ENCODE measurements at places on chromosomes 3 and 15.

DNA sequence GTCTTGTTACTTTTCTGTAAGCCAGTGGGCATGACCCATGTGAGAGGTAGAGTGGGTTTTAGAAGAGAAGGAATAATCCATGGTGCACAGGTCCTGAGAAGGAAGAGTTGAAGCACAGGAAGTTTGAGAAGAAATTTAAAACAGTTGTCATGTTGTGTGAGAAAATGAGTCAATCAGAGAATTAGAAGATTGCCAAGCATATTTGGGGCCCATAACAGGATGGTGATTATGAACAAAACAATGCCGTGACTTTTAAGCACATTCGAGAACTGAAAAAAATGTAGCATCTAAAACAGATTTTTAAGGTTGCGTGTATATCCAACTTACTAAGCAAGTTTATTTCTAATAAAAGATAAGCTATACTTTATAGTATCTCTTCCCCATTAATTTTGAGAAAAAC, 198.7 kb downstream of the RORA start:
- no peak for DNase-seq

DNA sequence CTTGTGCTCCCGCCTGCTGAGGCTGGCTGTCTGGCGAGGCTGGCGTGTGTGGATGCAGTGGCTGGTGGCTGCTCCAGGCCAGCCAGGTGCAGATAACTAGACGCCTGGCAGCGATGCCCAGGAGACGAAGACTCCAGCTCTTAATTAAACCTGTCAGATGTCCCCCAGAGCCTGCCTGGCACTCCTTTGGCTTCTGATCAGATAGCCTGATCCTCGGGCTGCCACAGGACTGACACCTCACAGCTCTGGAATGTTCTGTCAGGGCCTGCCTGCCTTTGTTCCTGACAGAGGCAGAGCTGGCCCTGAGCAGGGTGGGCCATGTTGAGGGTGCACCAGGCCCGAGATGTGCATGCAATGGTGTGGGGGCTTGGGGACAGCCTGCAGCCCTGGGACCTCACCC, 36.5 kb downstream of the PLXNA1 start:
- DNase-seq: no peak

- no peak for DNase-seq
These were observed 98.7 kb downstream of the PLCH1 start for GRCh38 chr3:155646128-155646527.

DNA sequence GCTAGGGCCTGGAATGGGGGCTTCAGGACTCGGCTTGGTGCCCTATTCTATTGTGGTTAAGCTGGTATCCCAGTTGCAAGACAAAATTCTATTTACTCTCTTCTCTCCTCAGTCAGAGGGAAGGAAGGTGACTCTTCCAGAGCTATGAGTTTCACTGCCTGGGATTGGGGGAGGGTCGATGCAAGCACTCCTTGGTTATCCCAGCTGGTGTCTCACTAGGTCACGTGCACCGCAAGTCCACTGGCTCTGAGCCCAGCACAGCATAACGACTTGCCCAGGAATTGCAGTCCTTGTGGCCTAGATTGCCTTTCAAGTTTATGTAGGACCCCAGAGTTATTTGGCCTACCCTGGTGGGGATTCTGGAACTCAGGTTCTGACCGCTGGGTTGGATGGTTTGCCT, 958.8 kb downstream of the IGSF11 start:
- no peak for DNase-seq

GRCh38 chr3:71491154-71491752, 92.3 kb downstream of the FOXP1 start:
- DNase-seq: no peak

GRCh38 chr3:160661660-160662059, 15.3 kb upstream of the ARL14 start:
- DNase-seq: no peak

DNA sequence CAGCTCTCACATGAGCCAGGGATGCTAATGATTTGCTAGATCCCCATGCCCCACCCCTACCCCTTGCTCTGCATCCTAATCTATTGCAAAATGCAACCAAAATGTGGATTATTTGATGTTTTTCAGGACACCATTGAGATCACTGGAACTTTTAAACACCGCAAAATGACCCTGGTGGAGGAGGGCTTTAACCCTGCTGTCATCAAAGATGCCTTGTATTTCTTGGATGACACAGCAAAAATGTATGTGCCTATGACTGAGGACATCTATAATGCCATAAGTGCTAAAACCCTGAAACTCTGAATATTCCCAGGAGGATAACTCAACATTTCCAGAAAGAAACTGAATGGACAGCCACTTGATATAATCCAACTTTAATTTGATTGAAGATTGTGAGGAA, 29.7 kb downstream of the HDC start:
- no peak for DNase-seq

GRCh38 chr3:123700791-123701722, 116.2 kb upstream of the HACD2 start:
- DNase-seq: peak; percentile 27

DNA sequence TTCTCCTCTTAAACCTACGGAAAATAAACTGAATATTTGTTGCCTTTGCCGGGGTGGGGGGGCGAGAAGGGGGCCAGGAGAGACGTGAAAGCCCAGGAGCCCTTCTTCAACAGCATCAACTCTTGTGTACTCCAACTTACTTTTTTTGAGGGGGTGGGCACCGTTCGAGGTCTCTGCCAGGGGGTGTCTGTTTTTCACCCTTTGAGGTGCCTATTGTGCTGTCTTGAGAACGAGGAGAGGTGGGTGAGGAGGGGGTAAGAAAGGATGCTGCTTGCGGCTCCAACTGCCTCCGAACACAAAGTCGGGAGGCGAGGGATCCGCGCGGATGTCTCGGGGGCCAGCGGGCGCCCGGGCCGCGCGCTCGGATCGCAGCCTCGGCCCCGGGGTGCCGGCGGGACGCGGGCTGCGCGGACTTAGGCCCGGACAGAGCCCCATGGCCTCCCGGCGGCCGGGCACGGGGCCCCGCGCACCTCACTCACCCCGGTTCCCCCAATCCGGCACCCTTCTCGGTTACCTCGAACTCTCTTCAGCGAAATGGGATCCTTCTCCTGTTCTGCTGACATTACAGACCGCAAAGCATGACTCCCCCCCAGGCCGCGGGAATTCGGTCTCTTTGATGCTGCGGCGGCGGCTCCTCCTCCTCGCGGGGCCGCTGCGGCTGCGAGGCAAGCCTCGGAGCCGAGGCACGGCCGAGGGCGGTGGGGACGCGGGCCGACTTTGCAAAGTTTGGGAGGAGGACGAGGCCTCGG, 650 bp downstream of the PYGO1 start:
- DNase-seq: peak; percentile 31

DNA sequence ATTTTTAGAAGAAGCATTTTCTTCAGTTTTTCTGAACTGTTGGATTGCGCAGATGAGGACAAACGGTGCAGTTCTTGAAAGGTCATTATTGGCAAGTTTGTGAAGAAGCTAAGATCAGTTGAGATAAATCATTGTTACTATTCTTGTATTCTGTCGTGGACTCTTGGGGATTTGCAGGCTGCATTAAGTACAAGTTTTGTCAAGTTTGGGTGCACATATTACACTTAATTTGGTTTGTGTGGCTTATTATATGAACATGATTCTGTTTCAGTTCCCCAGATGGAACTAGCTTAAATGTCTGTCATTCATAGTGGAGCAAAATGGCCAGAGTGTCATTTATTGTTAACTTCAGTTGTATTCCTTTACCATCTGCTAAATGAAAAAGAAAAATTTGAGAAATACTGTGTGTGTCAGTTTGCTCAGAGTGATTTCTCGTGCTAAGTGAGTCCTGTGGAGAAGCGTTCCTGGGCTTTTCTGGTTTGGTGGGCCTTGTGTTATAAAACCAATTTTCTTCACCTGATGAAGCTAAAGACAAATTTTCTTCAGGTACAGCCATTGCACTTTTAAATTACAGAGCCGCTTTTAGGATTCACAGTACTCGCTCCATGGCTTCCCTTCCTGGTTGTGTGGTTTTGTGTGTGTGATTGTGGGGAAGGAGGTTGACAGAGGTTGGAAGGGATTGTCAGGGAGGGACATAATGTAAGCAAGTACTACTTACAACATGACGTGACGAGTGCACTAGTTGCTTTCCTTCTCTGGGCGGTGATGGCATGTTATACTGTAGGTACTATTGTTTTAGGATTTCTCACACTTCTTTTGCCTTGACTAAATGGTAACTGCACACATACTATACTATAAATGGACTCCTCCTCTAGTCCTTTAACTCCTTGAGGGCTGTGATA, 1.7 kb downstream of the AKAP13 start:
- no peak for DNase-seq

GRCh38 chr3:193865339-193865738, 270.6 kb upstream of the HES1 start:
- DNase-seq: no peak

- DNase-seq: no peak
These were observed 51.4 kb downstream of the FLNB start for GRCh38 chr3:58059349-58060321.

- DNase-seq: peak; percentile 69
These were observed 69.3 kb upstream of the CBLB start for GRCh38 chr3:105938101-105938500.

DNA sequence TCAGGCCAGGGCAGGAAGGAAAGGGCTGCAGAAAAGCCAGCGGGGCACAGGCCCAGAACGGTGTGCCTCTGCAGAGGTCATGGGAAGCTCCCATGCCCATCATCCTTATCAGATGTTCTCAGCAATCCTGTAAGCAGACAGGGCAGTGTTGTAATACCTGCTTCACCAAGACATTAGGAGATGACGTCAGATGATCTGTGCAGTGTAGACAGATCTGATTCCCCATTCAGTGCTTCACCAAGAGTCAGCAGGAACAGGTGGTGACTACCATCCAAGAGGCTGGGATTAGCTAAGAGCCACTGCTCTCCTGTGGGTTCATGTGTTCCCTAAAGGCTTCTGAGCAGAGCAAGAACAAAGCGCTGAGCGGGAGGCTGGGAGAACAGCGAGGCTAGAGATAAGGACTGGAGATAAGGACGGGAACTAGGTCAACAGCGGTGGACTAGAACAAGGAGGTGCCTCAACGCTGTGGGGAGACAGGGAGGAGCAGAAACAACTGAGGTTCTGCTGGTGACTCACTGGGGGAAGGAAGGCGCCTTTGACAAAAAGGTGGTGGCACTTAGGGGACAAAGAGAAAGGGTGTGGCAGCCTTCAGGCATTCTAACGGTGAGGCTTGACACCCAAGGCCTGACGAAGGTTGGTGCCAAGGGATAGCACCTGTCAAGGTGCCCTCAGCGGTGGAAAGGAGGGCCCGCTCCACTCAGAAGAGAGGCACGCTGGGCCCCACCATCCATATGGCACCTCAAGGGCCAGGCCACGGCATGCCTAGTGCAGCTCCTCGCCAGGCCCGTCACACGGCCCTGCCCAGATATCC, 28.4 kb downstream of the CCDC12 start:
- no peak for DNase-seq

DNA sequence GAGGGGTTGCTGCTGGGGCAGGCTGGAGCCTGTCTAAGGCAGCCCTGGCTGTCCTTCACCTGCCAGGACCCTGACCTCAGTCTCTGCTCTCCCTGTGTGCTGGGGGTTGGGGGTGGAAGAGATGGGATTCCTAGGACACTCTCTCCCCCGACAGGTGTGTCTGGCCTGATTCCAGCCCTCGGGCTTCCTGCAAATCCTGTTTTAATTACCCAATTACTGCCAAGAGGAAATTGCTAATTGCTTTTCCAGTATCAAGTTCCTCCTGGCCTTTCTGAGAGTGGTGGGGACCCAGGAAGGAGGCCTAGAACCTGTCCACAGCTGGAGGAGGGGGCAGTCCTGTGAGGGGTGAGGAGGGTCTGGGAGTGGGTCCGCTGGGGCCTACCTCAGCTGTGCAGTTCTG, 15.8 kb downstream of the PLXNA1 start:
- peak; percentile 32 for DNase-seq

DNA sequence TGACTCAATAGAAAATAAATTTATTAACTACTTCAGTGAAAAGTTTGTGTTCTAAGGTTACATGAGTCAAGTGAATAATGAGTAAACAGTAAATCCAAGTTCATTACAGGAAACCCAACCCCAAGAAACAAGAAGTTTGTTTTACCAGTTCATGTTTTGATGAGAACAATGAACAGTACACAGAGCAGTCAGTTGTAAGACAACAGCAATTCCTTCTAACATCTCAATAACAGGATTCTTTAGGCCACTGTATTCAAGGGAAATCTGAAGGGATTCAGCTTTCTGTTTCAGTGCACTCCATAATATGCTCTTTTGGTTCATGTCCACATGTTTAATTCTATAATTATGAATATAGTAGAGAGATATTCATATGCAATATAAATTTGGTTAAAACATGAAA, 18.4 kb downstream of the ATR start:
- DNase-seq: no peak

DNA sequence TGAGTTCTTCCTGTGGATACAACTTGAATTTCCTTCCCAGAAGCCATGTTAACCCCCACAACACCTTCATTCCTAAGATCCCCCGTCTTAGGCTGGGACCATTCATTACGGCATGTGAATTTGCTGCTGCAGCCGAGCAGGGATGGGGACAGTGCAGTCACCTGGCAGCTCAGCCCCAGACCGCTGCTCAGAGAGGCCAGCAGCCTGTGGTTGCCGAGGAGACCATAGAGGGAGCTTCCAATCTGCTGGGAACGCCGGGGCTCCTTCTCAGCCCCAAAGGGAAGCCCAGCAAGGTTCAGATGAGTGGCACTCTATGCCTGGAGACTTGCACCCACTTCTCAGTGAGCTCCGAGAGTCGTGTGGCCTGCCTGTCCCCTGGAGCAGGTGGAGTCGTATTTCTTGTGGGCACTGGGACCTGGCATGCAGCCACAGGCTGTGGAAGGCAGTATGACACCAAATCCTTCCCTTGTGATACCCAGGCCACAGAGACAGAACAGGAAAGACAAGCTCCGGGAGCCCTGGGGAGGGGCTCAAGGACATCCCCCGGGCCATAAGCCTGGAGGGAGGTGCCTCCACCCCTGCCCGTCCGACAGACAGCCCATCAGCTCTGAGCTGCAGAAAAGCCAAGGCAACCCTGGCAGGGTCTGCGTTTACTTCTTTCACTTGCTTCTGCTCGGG, 167.3 kb downstream of the FAM43A start:
- peak; percentile 23 for DNase-seq

- no peak for DNase-seq
These were observed 65.0 kb downstream of the WWTR1 start for GRCh38 chr3:149592758-149593240.

DNA sequence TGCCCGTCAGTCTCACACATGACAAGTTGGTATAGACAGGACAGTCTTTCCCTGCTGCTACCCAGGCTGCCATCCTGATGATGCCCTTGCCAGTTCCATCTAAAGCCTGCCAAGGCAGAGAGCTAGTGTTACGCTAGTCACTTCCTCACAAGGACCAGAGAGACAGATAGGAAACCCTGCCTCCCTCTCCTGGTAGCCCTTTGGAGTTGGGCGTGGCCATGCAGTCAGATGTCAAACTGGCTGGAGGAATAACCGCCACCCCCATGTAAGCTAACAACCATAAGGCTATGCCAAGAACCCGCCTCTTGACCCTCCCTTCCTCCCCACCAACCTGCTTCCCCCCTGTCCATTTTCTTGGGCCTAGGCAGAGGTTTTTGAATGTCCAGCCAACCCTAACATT, 2.8 kb downstream of the TMEM115 start:
- no peak for DNase-seq

- no peak for DNase-seq
These were observed 65.1 kb downstream of the HMCES start for GRCh38 chr3:129343643-129344360.
